H1 (cell line): ENCODE measurements at places on chromosomes 5 and 9. TPM values are rescaled to one million over a fixed set of nuclear protein-coding genes. Genes with fewer than 3 reads are reported as not detected.

GRCh38 chr9:125495172-125496119 is 211.6 kb downstream of the MAPKAP1 start:
- DNase-seq: no peak
- H3K27me3 ChIP-seq: no peaks in the 10 kb centered on the region
- peaks cover 1% of the 10 kb centered on the region for H3K4me1 ChIP-seq
- H3K36me3 ChIP-seq: no peaks in the 10 kb centered on the region
- H3K27ac ChIP-seq: no peak overlapping the region

- no peaks in the 10 kb centered on the region for H3K4me1 ChIP-seq
- no peaks in the 10 kb centered on the region for H3K27me3 ChIP-seq
- H3K4me3 ChIP-seq: no peak overlapping the region
- no peak overlapping the region for H3K27ac ChIP-seq
- no peaks in the 10 kb centered on the region; the same call in 1 of the 2 replicates for H3K36me3 ChIP-seq
These were observed 1.8 kb downstream of the TRIM32 start for GRCh38 chr9:116688806-116689485.

- H3K4me3 ChIP-seq: no peak overlapping the region
- no peaks in the 10 kb centered on the region for H3K27me3 ChIP-seq
- H3K36me3 ChIP-seq: no peaks in the 10 kb centered on the region
- H3K4me1 ChIP-seq: 0 out of 2 replicates have a peak, but pooled peaks cover 2% of the 10 kb centered on the region
These were observed 105.1 kb downstream of the LURAP1L start for GRCh38 chr9:12879961-12880360.

FAM169A gene
- total RNA-seq: 78.7 and 83.1 TPM in 2 replicates

LAMC3 gene
- 12.3 and 13.2 TPM in 2 replicates for total RNA-seq

GRCh38 chr5:151764801-151765200 is 6.4 kb upstream of the ATOX1 start:
- H3K27ac ChIP-seq: no peak overlapping the region
- H3K36me3 ChIP-seq: no peaks in the 10 kb centered on the region
- H3K27me3 ChIP-seq: no peaks in the 10 kb centered on the region
- DNase-seq: no peak
- no peak overlapping the region for H3K4me3 ChIP-seq

GRCh38 chr5:160209917-160210316 is 19.4 kb upstream of the FABP6 start:
- H3K27ac ChIP-seq: no peak overlapping the region
- H3K4me1 ChIP-seq: no peaks in the 10 kb centered on the region
- DNase-seq: no peak
- no peaks in the 10 kb centered on the region for H3K36me3 ChIP-seq
- H3K27me3 ChIP-seq: no peaks in the 10 kb centered on the region

- H3K36me3 ChIP-seq: no peaks in the 10 kb centered on the region
- no peaks in the 10 kb centered on the region for H3K27me3 ChIP-seq
- no peak overlapping the region for H3K4me3 ChIP-seq
- no peak overlapping the region for H3K27ac ChIP-seq
- DNase-seq: no peak
These were observed 69.1 kb downstream of the STK10 start for GRCh38 chr5:172118891-172119290.

GRCh38 chr5:14849516-14850294 is 21.9 kb downstream of the ANKH start:
- peaks cover 5% of the 10 kb centered on the region for H3K4me1 ChIP-seq
- DNase-seq: no peak
- no peaks in the 10 kb centered on the region for H3K36me3 ChIP-seq
- H3K4me3 ChIP-seq: no peak overlapping the region
- no peaks in the 10 kb centered on the region for H3K27me3 ChIP-seq
- no peak overlapping the region for H3K27ac ChIP-seq

SPATA9 gene
- total RNA-seq: not detected in 2 replicates

GRCh38 chr5:178236679-178237078 is 4.1 kb upstream of the PHYKPL start:
- no peak overlapping the region for H3K27ac ChIP-seq
- no peaks in the 10 kb centered on the region for H3K36me3 ChIP-seq
- H3K4me1 ChIP-seq: peaks cover 12% of the 10 kb centered on the region
- no peak for DNase-seq
- no peaks in the 10 kb centered on the region for H3K27me3 ChIP-seq
- no peak overlapping the region for H3K4me3 ChIP-seq

ANXA1 gene
- total RNA-seq: 5.7 and 6.7 TPM in 2 replicates

- peak; percentile 76 for DNase-seq
- H3K27ac ChIP-seq: peak overlapping the region; percentile 92
- peaks cover 2% of the 10 kb centered on the region; the same call in 1 of the 2 replicates for H3K27me3 ChIP-seq
- peaks cover 2% of the 10 kb centered on the region; the same call in 1 of the 2 replicates for H3K4me1 ChIP-seq
- H3K36me3 ChIP-seq: no peaks in the 10 kb centered on the region
These were observed 446 bp downstream of the FBXL17 start for GRCh38 chr5:108381350-108381953.

- H3K4me1 ChIP-seq: no peaks in the 10 kb centered on the region
- H3K27me3 ChIP-seq: no peaks in the 10 kb centered on the region
- no peak for DNase-seq
- no peak overlapping the region for H3K4me3 ChIP-seq
These were observed 356.5 kb downstream of the CDH12 start for GRCh38 chr5:22496666-22497065.

DDX4 gene
- 0.15 TPM in 1 of 2 replicates, not detected in the other for total RNA-seq

SLC6A7 gene
- total RNA-seq: 0.07 TPM in 1 of 2 replicates, not detected in the other

DNA sequence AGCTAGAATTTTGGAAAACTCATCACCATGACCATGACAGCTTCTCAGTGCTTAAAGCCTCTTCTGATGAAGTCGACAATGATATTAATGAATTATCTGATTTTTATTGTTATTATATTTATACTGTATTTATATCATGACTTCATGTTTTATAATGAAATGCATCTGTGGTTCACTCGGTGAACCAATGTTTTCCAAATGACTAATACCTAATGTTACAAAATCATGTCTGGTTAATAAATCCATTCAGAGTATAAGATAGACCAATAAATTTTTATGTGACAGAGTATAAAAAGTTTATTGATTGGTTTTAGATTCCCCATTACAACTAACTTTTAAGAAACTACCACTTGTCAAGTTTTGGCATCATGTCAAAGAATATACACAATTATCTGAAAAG is 416.5 kb downstream of the MLLT3 start:
- no peak for DNase-seq
- H3K27me3 ChIP-seq: no peaks in the 10 kb centered on the region
- H3K4me3 ChIP-seq: no peak overlapping the region
- no peaks in the 10 kb centered on the region for H3K36me3 ChIP-seq
